ENCODE measurements at places on chromosomes 6 and 20.

- no peak for DNase-seq
Measured at GRCh38 chr6:44257753-44258324, 511 bp upstream of the SLC35B2 start.

DNA sequence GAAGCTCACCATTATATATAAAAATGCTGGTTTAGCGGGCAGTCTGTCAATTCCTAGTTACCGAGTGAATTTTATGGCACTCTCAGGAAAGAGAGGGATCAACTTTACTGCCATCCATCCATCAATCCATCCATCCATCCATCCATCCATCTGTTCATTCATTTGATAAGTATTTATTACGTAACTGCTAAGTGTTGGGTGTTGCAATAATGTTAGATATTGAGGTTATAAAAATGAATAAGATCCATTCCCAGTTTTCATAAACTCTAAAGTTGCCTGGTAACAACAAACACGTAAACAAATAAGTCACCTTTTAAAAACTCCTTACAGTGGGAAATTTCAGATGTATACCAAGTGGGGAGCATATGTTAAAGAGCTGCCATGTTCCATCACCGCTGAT is 36.8 kb downstream of the SASH1 start:
- DNase-seq: no peak

- DNase-seq: no peak
Measured at GRCh38 chr6:4270776-4271175, 135.4 kb upstream of the ECI2 start.

DNA sequence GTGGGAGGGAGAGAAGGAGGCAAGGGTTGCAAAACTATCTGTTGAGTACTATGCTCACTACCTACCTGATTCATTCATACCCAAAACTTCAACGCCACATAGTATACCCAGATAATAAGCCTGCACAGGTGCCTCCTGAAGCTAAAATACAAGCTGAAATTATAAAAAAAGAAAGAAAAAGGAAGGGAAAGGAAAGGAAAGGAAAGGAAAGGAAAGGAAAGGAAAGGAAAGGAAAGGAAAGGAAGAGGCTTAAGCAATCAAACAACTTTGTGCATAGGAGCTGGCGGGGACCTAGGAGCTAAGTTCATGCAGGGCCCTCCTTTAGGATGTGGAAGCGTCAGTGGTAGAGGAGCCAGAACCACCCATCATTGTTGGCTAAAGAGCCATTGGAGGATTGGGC is 108.9 kb upstream of the SYNDIG1 start:
- DNase-seq: no peak

DNA sequence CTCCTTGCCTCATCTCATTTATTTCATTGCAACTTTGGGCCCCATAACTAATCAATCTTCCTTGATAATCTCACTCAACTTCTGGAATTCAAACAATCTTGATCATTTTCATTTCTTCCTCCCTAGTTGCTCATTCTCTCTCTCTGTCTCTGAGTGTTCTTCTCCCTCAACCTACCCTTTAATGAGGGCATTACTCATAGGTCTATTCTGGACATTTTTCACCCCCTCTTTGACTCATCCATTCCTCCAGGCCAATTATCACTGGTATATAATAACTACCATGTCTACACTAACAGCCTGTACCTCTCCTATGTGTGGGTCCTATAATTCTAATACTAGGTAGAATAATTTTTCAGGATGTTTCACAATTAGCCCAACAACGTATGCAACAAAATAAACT is 78.8 kb downstream of the COL21A1 start:
- no peak for DNase-seq

DNA sequence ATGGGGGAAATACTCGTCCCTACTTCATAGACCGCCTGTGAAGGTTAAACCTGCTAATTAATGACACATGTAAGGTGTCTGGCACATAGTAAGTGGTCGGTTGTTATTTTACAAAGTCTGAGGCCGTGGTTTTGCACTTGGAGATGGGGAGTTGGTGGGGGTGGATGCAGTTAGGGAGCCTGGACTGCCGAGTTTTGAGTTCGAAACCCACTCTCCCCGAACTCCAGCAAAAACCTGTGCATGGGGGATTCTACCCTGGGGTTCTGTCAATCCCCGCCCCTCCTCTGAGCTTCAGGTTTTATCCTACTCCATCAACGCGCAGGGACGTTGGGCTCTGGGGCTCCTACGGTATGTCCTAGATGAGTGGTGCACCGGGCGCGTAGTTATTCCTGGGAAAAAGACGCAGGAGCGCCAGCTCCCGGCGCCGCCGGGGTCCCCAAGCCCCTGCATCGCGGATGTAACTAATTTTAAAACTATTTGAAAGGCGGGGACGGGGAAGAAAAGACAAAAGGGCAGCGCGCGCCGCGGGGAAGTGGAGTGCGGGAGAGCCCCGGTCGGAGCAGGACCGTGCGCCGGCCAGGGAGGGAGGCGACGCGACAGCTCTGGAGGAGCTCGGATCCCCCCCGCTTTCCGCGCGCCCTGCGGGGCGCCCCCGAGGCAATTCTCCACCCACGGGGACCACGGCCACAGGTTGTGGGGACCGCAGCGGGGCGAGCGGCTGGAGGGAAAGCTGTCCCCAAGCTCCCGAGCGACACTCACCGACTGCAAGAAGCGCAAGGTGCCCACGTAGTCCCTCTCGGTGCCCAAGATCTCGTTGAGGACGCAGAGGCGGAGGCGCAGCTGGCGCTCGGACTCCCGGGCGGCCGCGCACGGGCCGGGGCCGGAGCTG is 672 bp downstream of the PREX1 start:
- DNase-seq: no peak

DNA sequence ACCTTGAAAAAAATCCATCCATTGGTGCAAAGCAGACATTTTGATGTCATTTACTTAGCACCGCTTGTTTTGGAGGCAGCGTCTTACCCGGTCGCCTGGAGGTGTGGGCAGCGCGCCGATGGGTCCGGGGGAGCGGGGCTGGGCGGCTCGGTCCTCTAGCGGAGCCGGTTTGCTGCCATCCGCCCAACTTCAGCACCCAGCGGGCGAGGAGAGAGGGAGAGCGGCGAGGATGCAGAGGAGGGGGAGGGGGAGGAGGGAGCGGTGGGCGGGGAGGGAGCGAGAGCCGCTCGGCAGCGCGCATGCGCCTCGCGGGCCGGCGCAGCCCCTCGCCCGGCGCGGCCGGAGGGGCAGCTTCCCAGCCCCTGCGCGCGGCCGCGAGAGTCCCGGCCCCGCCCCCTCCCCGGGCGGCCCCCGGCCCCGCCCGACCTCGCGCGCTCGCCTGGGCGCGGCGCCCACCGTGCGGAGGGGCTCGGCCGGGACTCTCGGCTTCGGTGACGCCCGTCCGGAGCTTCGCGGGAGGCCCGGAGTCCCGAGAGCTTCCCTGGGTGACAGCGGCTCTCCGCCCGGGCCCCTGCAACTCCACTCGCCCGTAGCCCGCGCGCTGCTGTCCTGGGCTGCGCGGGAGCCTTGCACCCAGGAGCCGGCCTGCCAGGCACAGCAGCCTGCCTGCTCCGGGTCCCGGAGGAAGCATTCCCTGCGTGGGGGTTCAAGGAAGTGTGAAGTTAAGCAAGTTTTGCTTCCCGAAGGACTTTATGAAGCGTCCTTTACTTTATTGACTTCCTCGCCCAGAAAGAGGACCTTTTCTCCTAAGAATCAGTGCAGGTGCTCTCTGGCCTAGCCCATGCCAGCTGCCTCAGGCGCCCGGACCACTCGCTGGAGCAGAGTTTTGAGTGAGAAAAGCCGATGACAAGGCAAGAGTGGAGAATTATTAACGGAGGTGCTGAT is at the start of gene RGS17:
Gene RGS17 (minus strand): TSS at position 246 of the 945 bp plus-strand sequence. CDS start 87,264 bp downstream, outside the sequence.
- DNase-seq: no peak

GRCh38 chr6:76982476-76983199 is 480.7 kb downstream of the HTR1B start:
- DNase-seq: no peak

- no peak for DNase-seq
Measured at GRCh38 chr6:88566746-88567534, 396.5 kb downstream of the RNGTT start.

DNA sequence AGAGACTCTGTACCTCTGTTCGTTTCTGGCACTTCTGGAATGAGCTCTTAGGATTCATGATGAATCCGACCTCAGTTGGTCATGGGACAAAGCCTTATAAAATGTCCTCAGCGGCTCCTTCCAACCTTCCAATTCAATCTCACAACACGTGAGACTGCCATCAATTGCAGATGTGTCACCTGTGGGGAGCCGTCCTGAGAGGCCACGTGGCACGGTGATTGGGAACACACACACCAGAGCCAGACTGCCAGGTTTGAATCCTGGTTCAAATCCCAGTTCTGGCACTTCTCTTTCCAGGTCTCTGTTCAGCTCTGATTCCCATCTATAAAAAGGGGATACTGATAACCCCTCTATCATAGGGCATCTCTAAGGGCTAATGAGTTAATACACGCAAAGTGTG is 124.5 kb downstream of the ANKRD60 start:
- DNase-seq: no peak

- DNase-seq: no peak
Measured at GRCh38 chr6:47308198-47308517, 1.5 kb downstream of the TNFRSF21 start.

All from Karpas-422 (cell line).